ENCODE measurements at places on chromosomes 13 and 19. TPM values are rescaled to one million over a fixed set of nuclear protein-coding genes. Genes with fewer than 3 reads are reported as not detected.

PTPRH gene
- total RNA-seq, result 1.4 TPM

OVOL3 gene
- total RNA-seq, result not detected

CBARP gene
- 19.6 TPM for total RNA-seq

ADAMTS10 gene
- total RNA-seq, result 24.6 TPM

IGSF23 gene
- total RNA-seq, result not detected

KASH5 gene
- total RNA-seq, result 0.56 TPM

VASP gene
- total RNA-seq, result 47.0 TPM

CRX gene
- total RNA-seq, result not detected

ICAM4 gene
- total RNA-seq, result 7.5 TPM

TICAM1 gene
- 4.1 TPM for total RNA-seq

PSG2 gene
- total RNA-seq, result not detected

DNAAF3 gene
- total RNA-seq, result 0.65 TPM

GYS1 gene
- 39.9 TPM for total RNA-seq

ZNF559 gene
- total RNA-seq, result 11.3 TPM

ZIK1 gene
- total RNA-seq, result 1.3 TPM

HIPK4 gene
- total RNA-seq, result 2.2 TPM

EBI3 gene
- total RNA-seq, result 3.3 TPM

ODAD3 gene
- total RNA-seq, result not detected

MICOS13 gene
- total RNA-seq, result 41.2 TPM

LILRA5 gene
- 6.4 TPM for total RNA-seq

CEACAM7 gene
- not detected for total RNA-seq

PCDH17 gene
- total RNA-seq, result 2.1 TPM

SELENOV gene
- not detected for total RNA-seq
